ENCODE measurements at places on chromosomes 13 and 19.

GRCh38 chr13:110334256-110334655, 27.2 kb downstream of the COL4A2 start:
- no peak for DNase-seq

DNA sequence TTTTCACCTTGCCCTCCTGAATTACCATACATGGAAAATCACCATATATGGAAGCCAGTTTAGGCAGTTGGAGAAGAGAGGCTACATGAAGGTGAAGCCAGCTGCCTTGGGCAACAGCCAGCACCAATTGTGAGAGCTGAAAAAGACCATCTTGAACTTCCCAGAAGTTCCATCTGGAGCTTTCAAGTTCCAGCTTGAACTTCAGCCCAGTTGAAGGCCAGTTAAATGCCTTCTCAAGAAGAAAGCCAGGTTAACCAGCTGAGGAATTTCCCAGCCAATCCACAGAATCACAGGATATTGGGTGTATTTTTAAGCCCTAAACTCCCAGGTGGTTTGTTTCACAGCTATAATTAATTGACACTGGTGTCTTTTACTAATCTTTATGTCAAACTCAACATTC, 713.6 kb upstream of the MIR17HG start:
- DNase-seq: no peak

DNA sequence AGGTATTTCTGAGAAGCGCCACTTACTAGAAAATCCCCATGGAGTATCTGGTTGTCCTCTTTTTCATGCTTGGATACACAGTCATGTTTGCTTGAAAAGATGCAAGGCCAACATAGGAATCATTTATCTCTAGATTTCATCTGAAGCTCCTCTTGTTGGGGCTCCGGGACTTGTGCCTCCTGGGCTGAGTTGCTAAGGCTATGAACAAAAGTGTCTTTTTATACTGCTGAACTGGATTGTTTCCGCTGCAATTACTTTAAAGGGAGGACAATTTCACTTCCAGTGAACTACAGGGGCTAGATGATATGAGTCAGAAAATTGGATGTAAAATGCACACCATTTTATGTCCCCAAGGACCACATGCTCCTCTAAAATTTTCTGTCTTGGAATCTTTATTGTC, 114.1 kb downstream of the TNFSF13B start:
- no peak for DNase-seq

DNA sequence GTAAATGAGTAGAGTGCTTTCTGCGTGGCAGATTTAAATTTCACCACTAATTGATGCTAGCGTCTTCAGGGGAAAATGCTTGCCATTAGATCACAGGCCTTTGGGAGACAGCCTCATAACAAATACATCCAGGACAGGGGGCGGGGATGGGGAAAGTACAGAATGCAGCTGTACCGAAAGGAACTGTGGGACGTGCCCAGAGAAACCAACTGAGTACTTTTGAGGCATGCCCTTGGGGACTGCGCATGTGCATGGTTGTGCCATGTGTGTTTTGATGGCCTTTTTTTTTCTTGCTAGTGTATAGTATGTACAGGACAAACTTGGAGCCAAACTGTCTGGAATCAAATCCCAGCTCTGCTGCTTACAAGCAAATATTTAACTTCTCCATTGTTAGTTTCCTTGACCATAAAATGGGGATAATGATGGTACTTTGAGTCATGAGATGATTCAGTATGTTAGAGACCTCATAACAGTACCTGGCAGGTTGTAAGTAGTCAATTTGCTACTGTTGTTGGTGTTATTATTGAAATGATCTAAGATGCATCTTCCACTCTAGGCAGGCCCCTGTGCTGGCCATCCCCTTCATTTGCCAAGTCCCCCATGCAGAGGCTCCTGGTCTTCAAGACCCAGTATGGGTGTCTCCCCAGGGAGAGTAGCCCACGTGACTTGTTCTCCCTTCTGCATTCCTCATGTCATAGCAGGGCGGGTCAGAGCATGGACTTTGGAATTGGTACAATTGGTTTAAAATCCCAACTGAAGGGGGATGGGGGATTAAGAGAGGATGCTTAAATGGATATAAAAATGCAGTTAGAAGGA, 68.3 kb upstream of the NPAS1 start:
- DNase-seq: no peak

DNA sequence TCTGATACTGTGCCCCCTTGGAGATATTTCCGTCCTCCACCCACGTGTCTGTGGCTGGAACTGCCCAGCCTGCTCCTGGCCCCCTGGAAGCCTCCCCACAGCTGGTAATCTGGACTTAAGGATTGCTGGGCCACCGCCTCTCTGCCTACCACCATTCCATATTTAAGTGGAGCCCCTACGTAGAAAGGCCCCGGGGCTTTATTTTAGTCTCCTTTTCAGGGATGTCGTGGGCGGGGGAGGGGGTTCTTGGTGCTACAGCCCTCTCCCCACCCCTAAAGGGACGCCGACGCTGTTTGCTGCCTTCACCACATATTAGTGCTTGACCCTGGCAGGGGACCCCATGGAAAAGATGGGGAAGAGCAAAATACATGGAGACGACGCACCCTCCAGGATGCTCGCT, 2.7 kb upstream of the NOP53 start:
- no peak for DNase-seq

DNA sequence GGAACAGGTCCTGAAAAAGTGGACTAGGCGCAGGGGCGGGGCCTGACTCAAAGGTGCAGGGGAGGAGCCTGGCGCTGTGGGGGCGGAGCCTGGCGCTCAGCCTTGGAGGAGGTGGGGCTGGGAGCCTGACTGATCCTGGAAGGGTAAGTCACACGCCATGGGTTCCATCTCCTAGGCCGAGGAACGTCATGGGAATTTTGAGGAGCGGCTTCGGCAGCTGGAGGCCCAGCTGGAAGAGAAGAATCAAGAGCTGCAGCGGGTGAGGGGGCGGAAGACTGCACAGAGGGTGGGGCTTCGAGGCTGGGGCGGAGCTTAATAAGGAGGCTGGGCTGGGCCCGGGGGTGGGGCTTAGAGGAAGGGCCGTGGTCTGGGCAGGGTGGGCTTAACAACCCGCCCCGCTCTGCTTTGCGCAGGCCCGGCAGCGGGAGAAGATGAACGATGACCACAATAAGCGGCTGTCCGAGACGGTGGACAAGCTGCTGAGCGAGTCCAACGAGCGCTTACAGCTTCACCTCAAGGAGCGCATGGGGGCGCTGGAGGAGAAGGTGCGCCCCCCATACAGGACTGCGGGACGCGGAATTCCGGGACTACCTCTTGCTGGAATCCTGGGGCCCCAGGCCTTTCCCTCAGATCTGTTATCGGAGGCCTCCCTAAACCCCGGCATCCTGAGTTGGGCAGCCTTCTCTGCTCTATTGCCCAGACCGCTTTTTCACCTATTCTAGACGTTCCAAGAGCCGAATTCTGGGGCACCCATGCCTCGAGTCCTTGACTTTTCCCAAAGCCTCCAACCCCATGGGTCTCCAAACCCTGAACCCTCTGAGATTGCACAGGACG, 14.5 kb downstream of the PPFIA3 start:
- DNase-seq: no peak
